Stimulated activated CD8-positive, alpha-beta memory T cell treated with anti-CD3 and anti-CD28 coated beads, Interleukin-4, amount 100 ng/mL, for 1 hour (primary cell): ENCODE measurements at places on chromosomes 6 and 20.

GRCh38 chr6:32118782-32119628 lies 9.0 kb downstream of the ATF6B start:
- DNase-seq = no peak

DNA sequence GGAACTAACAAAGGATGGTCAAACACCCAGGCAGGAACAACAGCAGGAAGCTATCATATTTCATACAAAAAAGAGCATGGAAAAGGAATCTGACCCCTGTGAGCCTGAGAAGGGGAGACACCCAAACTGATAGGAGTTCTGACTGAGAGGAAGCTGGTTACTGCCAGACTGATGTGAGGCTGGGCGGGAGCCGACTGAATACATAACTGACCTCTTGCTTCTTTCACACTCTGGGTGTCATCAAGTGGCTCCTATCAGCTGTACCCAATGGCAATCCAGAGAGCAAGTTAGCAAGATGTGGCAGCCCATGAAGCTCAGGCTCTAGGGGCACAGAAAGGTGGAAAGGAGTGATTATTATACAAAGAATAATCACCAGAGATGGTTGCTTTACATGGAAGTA lies 795.1 kb upstream of the HS3ST5 start:
- DNase-seq = no peak

DNA sequence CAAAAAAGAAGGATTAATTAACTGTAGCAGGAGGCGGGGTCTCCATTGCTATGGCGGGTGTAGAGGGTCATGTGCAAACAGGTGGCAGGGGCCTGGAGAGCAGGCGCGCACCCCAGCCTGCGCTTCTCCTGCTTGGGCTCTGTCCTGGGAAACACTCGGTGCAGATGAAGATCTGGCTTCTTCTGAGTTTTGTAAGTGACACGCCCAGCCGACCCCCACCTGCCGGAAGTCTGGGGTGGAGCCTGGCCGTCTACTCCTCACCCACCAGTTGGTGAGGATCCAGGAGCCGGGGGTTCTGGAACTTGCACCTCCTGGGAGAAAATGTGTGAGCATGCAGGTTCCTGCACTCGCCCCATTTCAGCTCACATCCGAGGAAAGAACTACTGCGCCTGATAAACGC lies 19.3 kb downstream of the PMEPA1 start:
- DNase-seq = no peak

GRCh38 chr6:40413239-40413638 lies 173.9 kb downstream of the LRFN2 start:
- no peak for DNase-seq

DNA sequence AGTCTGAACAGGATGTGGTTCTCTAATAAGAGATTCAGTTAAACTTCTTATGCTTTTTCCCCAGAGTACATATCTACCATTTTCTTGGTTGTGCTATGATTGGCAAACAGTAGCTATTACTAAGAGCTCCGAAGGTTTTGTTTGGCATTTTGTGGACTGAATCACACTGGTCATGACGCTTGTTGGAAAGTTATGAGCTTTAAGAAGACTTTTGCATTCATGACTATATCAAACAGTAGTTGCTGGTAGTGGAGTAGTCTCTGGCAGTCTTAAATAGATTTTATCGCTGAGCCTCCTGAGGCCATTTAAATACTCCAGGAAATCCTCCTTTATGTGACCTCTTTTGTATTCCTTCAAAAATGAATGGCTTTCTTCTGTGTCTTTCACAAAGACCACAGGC lies 40.8 kb downstream of the CCDC170 start:
- no peak for DNase-seq

- DNase-seq = no peak
Measured at GRCh38 chr6:160735523-160735922, 33.5 kb downstream of the PLG start.

- DNase-seq = no peak
Measured at GRCh38 chr6:158041788-158042187, 60.1 kb downstream of the SYNJ2 start.

DNA sequence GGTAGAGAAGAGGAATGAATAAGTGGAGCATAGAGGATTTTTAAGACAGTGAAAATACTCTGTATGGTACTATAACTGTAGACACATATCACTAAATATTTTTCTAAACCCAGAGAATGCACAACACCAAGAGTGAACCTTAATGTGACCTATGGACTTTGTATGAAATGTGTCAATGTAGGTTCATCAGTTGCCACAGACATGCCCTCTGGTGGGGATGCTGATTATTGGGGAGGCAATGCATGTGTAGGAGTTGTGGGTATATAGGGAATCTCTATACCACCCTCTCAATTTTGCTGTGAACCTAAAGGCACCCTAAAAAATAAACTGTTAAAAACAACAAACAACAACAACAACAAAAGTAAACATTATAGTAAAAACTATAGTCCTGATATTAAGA lies 293.7 kb downstream of the RNF144B start:
- DNase-seq = no peak

DNA sequence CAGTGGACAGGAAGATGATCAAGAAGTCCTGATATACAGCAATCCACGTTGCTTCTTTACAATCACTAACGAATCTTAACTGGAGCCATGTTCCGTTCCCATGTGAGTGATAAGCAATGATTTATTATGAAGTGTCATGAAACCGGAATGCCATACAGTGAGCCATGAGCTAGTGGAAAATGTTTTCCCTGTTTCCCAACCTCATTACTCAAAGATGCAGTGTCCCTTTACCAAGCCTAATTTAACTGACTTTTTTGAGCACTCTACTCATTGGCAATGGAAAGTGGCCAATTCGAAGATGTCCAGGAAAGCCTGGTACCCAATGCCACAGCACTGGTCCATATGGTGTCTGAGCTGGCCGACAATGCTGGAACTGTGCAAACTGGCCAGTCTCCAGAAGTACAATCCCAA lies 148.3 kb downstream of the ZNF217 start:
- DNase-seq = no peak

GRCh38 chr20:50421356-50422340 lies 88.5 kb upstream of the PTPN1 start:
- DNase-seq = no peak

DNA sequence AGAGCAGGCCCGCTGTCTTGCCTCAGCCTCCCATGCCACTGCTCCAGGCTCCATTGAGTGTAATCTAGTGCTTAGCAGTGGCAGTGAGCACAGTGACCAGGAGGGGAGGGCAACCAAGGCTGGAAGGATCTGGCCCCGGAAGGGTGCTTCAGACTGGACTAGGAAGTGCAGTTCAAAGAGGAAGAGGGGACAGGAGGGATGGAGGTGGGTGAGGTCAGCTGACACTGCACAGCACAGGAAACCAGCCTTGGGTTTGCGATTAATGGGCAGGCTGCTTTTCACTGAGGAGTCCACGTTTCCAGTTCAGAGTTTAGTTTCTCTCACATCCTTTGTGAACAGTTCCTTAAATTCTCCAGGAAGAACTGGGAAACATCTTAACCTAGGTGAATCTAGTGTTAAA lies 46.9 kb downstream of the CDS2 start:
- no peak for DNase-seq

GRCh38 chr6:21748343-21749056 lies 154.9 kb downstream of the SOX4 start:
- DNase-seq = no peak

DNA sequence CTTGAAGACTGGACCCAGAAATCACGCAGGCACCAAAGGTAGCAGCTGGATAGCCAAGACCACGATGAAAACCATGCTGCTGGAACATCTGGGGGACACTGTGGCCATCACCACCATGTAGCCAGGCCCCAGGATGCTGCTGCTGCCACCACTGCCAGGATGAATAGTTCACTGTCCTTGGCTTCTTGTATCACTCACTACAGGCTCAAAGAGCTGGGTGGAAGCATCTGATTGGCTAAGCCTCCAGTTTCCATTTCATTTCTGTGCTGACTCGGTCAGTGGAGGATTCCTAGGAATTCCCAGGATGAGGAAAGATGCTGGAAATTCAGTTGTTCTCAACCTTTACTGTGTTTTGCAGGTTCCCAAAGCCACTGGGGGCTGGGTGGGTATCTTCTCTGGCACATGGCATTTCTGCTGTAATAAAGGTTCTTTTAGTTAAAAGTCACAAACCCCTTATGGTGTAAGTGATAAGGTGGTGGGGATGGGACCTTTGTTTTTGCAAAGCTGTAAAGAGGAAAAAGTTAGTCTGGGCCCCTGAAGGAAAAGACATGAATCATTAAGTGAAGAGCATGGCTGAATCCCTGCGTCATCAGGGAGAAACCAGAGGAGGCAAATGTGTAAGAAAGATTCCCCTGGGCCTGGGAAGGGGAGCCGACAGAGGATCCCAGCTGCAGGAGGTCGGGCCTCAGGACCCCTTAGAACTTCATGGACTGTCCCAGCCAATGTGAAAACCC lies 75.6 kb upstream of the RNF24 start:
- no peak for DNase-seq

DNA sequence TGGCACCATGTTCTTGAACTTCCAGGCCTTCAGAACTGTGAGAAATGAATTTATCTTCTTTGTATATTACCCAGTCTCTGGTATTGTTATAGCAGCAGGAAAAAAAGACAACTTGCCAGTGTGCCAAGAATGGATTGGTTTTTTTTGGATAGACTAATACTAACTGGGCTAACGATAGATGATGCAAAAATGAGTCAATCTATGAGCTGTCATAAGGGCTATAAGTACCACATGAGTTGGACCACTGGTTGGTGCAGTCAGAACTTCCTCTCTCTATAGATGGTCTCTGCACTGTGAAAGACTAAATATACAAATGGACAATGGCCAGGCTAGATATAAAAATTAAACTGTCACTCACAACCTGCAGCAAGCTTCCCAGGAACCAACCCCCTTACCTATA lies 87.6 kb upstream of the COL21A1 start:
- DNase-seq = no peak

- DNase-seq = no peak
Measured at GRCh38 chr20:37936041-37936440, 33.1 kb downstream of the VSTM2L start.

DNA sequence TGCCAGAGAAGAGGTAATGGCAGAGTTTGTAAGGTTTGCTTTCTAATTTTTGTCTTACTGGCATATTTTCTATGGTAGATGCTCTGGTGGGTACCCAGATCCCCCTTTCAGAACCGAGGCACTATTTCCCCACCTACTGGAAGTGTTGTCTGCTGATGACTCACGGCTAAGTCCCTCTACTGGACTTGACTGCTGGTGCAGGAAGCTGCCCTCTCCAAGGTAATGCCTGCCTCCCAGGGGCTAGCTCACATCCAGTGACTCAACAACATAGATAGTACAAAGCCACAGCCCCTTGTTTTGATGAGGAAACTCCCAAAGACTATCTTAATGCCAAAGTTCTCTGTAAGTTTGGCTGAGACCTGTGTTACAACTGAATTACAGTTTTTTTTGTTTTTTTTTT lies 285.4 kb upstream of the FLRT3 start:
- no peak for DNase-seq

DNA sequence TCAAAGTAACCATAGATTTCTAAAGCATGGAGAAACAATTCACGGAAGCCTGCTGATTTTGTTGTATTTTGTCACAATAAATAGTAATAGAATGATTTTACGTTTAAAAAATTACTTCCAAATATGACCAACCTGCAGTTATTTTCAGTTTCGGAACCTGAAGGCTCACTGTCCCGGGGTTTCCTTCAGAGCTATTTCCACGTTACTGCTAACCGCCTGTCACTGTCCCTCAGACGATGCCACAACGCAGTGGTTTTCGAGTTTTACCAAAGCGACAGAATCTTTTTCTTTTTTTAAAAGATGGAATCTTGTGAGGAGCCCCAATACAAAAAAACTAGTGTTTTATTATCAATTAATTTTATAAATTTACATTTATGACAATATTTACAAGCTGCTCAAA lies 40.5 kb downstream of the PSMG4 start:
- no peak for DNase-seq

GRCh38 chr6:47464052-47464451 lies 13.5 kb upstream of the CD2AP start:
- no peak for DNase-seq

DNA sequence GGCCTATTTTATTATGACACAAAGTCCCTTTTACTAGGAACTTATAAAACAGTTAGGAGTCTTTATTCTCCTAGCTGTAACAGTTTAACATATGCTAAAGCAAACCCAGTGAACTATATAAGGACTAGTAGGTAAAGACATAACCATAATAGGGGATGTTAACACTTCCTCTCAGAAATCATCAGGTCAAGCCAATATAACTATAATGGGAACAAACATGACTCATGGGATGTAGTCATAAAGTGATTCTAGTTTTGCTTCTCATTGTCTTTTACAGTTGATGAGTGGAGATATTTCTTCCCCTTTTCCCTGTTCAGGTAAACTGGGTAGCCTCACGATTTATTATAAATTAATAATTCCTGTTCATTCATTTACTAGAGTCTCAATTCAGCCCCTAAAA lies 9.7 kb downstream of the PTCHD4 start:
- DNase-seq = no peak

- no peak for DNase-seq
Measured at GRCh38 chr6:12649325-12649724, 67.2 kb upstream of the PHACTR1 start.

- no peak for DNase-seq
Measured at GRCh38 chr6:3759646-3760232, 8.2 kb upstream of the PXDC1 start.

- DNase-seq = no peak
Measured at GRCh38 chr20:40503119-40503518, 185.9 kb downstream of the MAFB start.

DNA sequence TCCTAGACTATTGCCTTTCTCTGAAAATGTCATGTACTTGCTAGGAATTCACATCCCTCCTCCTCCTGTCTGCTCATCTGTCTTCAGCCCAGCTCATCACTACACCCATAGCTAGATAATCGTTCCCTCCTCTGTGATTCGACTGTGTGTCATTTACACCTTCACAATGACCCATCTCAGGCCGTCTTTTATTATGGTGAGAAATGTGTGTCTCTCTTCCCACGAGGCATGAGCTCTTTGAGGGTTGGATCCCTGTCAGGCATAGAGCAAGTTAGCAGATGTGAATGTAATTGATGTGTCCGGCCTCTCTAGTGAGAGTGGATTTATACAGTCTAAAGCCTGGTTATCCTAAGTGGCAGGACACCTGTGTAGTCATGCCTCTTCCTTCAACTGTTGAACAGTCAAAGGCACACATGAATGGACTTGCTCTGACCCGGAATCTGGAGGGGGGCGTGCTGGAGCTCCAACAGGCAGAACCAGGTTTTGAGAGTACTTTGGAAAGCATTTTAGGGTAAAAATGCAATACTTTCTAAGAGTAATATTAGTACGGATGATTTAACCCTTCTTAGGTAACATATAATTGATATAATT lies 182.1 kb downstream of the UTRN start:
- no peak for DNase-seq

- no peak for DNase-seq
Measured at GRCh38 chr6:41161851-41162552, 914 bp downstream of the TREM2 start.

- no peak for DNase-seq
Measured at GRCh38 chr20:32035426-32035779, 16.6 kb upstream of the HCK start.

DNA sequence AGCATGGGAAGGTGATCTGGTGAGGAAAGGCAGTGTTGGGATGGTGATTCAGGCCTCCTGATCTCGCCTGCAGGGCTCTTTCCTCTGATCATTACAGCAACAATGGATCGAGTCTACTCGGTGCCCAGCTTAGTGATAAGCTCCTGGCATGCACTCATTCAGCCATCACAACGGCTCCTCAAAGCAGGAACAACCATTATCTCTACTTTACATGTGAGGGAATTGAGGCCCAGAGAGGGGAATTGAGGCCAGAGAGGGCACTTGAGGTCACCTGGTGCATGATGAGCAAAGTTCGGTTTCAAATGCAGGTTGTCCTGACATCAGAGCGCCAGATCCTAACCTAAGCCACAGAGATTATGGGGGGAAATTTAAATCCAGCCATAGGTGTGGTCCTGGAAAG lies 42.0 kb upstream of the BPIFA2 start:
- no peak for DNase-seq
